CD8-positive, alpha-beta memory T cell (primary cell): ENCODE measurements at places on chromosomes 3 and 15.

DNA sequence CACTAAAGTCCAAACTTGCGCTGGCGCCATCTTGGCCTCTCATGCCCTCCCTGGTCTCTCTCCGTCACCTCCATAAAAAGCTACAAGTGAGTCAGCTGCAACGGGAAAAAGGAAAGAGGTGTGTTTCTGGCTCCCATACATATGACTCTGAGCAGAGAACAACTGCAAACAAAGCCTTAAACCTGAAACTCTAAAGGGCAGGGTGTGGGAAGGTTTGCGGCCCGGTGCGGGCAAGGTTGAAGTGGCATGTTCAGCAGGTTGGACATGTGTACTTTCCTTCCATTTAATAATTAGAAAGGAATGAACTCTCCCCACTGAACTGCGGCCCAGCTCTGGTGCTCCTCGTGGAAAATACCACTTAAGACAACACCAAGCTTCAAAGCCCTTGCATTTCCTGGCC is 59.0 kb upstream of the PPARG start:
- DNase-seq: no peak

DNA sequence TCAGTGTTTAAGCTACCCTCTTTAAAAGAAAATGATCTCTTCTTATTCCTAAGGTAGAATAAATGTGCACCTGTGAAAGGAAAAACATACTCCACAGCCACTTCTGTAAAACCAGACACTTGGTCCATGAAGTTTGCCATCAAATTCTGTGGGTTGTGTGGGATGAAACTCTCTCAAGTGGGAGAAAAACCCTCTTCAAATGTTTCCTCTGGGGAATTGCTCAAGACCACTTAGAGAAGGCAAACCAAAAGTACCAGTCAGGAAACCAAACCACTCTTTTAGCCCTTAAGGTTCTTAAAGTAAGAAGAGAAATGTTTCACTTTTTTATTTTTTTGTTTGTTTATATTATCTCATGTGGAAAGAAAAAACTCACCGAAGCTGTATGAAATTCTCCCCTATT is 1.2 kb downstream of the COL8A1 start:
- DNase-seq: no peak

DNA sequence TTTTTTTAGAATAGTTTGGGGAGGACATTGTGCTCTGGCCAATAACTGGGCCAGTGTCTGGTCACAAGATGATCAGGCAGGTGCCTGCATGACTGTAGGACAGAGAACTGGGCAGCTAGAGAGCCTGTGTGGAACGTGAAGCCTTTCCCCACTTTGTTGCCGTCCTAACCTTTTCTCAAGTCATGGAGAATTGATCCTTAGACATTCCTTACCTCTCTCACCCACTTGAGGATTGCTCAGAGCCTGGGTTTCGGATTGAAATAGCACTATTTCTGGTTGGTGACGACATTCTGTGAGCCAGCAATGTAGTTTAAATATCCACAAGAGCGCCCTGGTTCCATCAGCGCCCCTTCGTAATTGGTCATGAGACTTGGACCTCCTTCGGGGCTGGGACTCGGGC is 138.4 kb downstream of the IGF1R start:
- no peak for DNase-seq

DNA sequence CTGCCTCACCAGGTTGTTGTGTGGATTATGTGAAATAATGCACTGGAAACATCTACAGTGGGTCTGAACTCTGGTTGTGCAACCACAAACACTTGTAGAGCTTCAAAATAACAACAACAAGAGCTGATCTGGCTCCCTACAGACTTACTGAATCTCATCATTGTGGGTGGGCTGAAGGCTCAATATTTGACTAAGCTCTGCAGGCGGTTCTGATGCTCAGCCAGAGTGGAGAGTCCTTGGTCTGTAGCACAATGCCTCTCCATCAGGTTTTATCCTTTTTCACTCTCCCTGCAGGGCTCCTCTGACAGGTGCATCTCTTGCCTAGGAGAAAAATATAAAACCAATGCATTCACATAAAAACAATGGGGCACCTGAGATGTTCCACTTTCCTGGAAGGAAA is 456.3 kb upstream of the ONECUT1 start:
- DNase-seq: no peak
